ENCODE measurements at places on chromosomes 7 and 10.

- no peak for DNase-seq
Observed at GRCh38 chr7:38632411-38632810, 1.2 kb upstream of the AMPH start.

- DNase-seq = no peak
Observed at GRCh38 chr10:129962872-129963640, 1.0 kb downstream of the EBF3 start.

- no peak for DNase-seq
Observed at GRCh38 chr10:42743697-42744096, 38.9 kb upstream of the BMS1 start.

GRCh38 chr10:72087969-72088888 is at the start of gene SPOCK2:
SPOCK2 (minus strand) TSS chr10:72088551; CDS start chr10:72088328, 223 bp downstream.
- peak; percentile 70 for DNase-seq
